Stimulated activated CD8-positive, alpha-beta memory T cell treated with anti-CD3 and anti-CD28 coated beads, Interleukin-15, amount 100 ng/mL, for 1 hour (primary cell): ENCODE measurements at places on chromosomes 13 and 19.

DNA sequence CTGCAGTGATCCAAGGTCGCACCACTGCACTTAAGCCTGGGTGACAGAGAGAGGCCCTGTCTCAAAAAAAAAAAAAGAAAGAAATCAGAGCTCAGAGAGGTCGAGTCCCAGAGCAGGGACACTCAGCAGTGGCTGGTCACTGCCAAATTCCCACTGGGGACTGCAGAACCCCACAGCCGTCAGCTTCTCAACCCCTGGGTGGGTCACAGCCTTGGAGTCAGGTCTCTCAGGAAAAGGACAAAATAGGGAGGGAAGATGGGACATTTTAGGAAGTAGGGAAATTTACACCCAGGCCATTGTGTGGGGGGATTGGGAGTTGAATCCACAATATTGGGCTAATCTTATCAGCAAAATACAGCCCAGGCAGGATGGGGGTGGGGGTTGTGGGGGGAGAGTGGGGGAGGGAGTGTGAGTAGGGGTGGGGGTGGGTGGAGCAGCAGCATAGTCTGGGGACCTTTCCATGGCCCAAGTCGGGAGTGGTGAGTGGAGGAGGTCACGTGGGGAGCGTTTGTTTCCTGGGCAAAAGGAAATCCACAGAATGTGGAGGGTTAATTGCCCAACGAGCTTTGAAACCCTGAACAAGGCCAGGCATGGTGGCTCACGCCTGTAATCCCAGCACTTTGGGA is 5.0 kb upstream of the CCDC194 start:
- DNase-seq = no peak

DNA sequence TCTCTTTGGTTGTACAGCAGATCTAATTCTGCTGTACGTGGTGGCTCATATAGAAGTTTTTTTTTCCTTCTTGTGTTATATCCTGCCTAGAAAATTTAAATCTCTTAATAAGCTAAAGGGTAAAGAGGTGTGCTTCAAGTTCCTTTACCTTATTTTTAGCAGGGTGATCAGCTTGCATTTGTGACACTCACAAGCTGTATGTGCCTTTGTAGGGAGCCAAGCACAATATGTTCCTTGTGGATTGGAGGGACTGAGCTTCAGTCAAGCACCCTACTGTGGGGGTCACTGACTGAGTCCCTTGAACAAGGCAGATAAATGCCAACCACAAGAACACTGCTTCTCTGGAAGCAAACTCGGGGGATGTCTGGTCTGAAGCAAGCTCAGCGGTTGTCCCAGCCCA is 12.6 kb upstream of the ERICH6B start:
- DNase-seq = no peak

GRCh38 chr19:24040621-24041020 is 46.4 kb upstream of the ZNF254 start:
- no peak for DNase-seq

GRCh38 chr13:36680913-36681312 is 7.1 kb downstream of the SERTM1 start:
- no peak for DNase-seq

DNA sequence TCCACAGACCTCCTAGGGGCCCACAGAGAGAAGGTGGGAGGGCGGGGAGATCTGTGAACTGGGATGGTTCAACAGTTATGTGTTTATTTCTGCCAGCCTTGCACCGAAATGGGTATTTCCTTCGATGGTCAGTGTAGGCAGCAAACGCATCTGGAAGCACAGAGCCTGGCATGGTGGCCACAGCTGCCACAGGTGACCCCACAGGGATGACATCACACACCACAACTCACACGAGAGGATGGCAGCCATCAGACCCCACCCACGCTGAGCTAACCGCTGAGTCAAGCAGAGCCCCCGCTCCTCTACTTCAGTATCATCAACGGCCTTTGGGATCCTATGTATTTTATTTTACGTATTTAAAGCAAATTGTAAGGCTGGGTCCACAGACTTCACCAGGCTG is 37.4 kb downstream of the NAXD start:
- no peak for DNase-seq

DNA sequence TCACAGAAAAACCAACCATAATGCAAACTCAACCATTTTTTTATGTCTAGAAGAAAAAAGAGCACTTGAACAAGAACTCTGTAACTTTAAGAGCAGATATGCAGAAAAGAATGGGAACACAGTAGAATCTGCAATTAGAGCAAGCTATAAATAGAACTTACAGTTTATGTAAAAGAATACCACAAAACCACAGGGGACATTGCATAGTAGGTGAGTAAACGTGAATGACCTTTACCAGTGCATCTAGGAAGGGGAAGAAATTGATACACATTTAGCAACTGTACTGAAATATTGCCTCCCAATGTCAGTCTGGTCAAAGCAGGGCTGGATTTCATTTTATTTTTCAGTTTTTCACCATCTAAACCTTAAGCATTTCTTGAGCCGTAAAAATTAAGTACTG is 242.2 kb upstream of the EDNRB start:
- DNase-seq = no peak
